ENCODE measurements at places on chromosomes 7 and 10. TPM values are rescaled to one million over a fixed set of nuclear protein-coding genes. Genes with fewer than 3 reads are reported as not detected.

The CXCL12 gene
- total RNA-seq, result 17.5 TPM

The FXYD4 gene
- 0.98 TPM for total RNA-seq

The EVX1 gene
- 0.32 TPM for total RNA-seq

The GPER1 gene
- 5.7 TPM for total RNA-seq

The MUC3A gene
- 149 TPM for total RNA-seq

The TOMM7 gene
- 235 TPM for total RNA-seq

The TRPV5 gene
- total RNA-seq, result not detected

The MEOX2 gene
- 0.42 TPM for total RNA-seq

The PSTK gene
- total RNA-seq, result 2.6 TPM

The UPK3BL2 gene
- 9.0 TPM for total RNA-seq

The WBP1L gene
- total RNA-seq, result 32.3 TPM

The CCL24 gene
- 18.4 TPM for total RNA-seq

The TMEM229A gene
- not detected for total RNA-seq

The TMEM176A gene
- 170 TPM for total RNA-seq

The ASB10 gene
- total RNA-seq, result not detected

- no peak overlapping the region for H3K4me3 ChIP-seq
- DNase-seq, result no peak
Observed at GRCh38 chr7:136046548-136046947, 69.4 kb upstream of the MTPN start.

GRCh38 chr10:70672165-70673042 lies at the start of gene ADAMTS14:
Gene ADAMTS14, plus strand, starts transcription at chr10:70672506. Its CDS starts 297 bp downstream, at chr10:70672803.
- H3K4me3 ChIP-seq, result peak within 1 kb of the TSS; percentile 26
- H3K27ac ChIP-seq, result peak within 1 kb of the TSS; percentile 55
- H3K36me3 ChIP-seq, result no peaks in the 10 kb centered on the region
- no peak for DNase-seq
- no peaks in the 10 kb centered on the region for H3K4me1 ChIP-seq
- peaks cover 12% of the 10 kb centered on the region for H3K27me3 ChIP-seq

GRCh38 chr7:114310345-114311110 lies 104.1 kb upstream of the FOXP2 start:
- no peaks in the 10 kb centered on the region for H3K36me3 ChIP-seq
- H3K27ac ChIP-seq, result no peak overlapping the region
- H3K27me3 ChIP-seq, result no peaks in the 10 kb centered on the region
- H3K4me3 ChIP-seq, result no peak overlapping the region
- DNase-seq, result no peak

GRCh38 chr7:39924122-39924521 lies 25.9 kb upstream of the CDK13 start:
- H3K4me3 ChIP-seq, result no peak overlapping the region
- no peaks in the 10 kb centered on the region for H3K4me1 ChIP-seq
- no peaks in the 10 kb centered on the region for H3K36me3 ChIP-seq
- no peaks in the 10 kb centered on the region for H3K27me3 ChIP-seq
- DNase-seq, result no peak

GRCh38 chr7:117825132-117825531 lies 48.1 kb downstream of the CTTNBP2 start:
- no peak overlapping the region for H3K27ac ChIP-seq
- H3K27me3 ChIP-seq, result no peaks in the 10 kb centered on the region
- no peaks in the 10 kb centered on the region for H3K36me3 ChIP-seq
- no peaks in the 10 kb centered on the region for H3K4me1 ChIP-seq
- H3K4me3 ChIP-seq, result no peak overlapping the region

- H3K27ac ChIP-seq, result no peak overlapping the region
- H3K36me3 ChIP-seq, result no peaks in the 10 kb centered on the region
- H3K4me1 ChIP-seq, result no peaks in the 10 kb centered on the region
- H3K27me3 ChIP-seq, result no peaks in the 10 kb centered on the region
Observed at GRCh38 chr7:135189961-135190360, 19.5 kb upstream of the CYREN start.

GRCh38 chr10:122328676-122329075 lies 45.8 kb upstream of the PLEKHA1 start:
- no peaks in the 10 kb centered on the region for H3K4me1 ChIP-seq
- DNase-seq, result peak; percentile 8
- H3K27ac ChIP-seq, result no peak overlapping the region
- no peak overlapping the region for H3K4me3 ChIP-seq
- H3K27me3 ChIP-seq, result no peaks in the 10 kb centered on the region

GRCh38 chr10:19133992-19134391 lies 85.4 kb downstream of the MALRD1 start:
- H3K27me3 ChIP-seq, result no peaks in the 10 kb centered on the region
- no peak overlapping the region for H3K4me3 ChIP-seq
- no peaks in the 10 kb centered on the region for H3K4me1 ChIP-seq
- DNase-seq, result no peak
- H3K36me3 ChIP-seq, result no peaks in the 10 kb centered on the region
- H3K27ac ChIP-seq, result no peak overlapping the region

GRCh38 chr7:115844857-115845256 lies 185.7 kb downstream of the TFEC start:
- no peaks in the 10 kb centered on the region for H3K36me3 ChIP-seq
- H3K4me1 ChIP-seq, result no peaks in the 10 kb centered on the region

DNA sequence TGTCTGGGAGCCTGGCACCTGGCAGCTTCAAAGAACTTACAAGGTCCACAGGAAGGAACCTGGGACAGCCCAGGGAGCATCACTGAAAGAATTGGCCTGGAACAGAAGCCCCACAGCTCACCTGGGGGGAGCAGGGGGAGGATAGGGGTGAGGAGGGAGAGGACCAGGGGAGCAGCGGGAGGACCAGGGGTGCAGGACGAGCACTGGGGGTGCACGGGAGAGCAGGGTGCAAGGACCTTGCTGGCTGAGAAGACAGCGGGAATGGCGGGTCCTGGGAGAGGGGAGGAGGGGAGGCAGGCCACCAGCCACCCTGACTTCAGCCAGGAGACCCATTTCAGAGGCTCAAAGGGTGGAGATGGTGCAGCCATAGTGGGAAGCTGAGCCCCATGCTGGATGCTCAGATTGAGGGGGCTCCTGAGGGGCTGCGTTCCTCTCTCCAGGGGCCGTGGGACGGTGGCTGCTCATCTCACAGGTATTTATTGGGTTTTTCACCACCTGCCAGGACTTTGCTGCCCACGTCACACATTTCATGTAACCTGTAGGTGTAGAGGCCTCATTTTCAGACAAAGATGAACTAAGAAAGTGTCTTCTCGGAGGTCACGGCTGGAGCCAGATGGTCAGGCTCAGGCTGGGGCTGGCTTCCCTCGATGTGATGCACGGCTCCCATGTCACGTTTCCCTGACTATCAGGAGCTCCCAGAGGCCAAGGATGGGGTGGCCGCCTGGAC lies 110.1 kb downstream of the WDR37 start:
- no peak overlapping the region for H3K4me3 ChIP-seq
- no peaks in the 10 kb centered on the region for H3K27me3 ChIP-seq
- no peaks in the 10 kb centered on the region for H3K36me3 ChIP-seq
- no peak overlapping the region for H3K27ac ChIP-seq
- no peak for DNase-seq
- no peaks in the 10 kb centered on the region for H3K4me1 ChIP-seq

DNA sequence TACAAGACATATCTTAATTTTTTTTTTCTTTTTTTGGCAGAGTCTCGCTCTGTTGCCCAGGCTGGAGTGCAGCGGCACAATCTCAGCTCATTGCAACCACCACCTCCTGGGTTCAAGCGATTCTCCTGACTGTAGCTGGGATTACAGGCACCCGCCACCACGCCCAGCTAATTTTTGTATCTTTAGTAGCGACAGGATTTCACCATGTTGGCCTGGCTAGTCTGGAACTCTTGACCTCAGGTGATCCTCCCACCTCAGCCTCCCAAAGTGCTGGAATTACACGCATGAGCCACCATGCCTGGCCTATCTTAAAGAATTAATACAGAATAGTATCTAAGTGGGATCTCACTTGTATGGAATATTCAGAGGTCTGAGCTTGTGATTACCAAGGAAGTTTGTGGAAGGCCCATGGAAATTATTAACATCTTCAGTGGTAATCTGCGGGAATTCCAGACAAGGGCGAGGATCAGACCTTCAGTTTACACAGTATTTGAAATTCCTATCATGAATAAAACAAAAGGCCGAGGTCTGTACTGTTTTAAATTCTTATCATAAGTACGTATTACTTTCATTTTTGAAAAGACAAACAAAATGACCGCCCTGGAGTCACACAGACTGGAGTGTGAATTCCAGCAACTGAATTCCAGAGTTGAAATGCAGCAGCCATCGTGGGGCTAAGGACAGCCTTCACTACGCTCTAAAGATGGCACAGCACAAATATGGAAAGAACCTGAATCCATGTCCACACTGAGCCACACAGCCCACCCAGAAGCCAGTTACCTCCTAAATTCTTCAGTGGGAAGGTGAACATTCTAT lies 16.7 kb downstream of the GPRIN2 start:
- DNase-seq, result no peak
- peaks cover 20% of the 10 kb centered on the region for H3K4me1 ChIP-seq
- H3K36me3 ChIP-seq, result no peaks in the 10 kb centered on the region
- H3K4me3 ChIP-seq, result no peak overlapping the region
- H3K27me3 ChIP-seq, result no peaks in the 10 kb centered on the region

DNA sequence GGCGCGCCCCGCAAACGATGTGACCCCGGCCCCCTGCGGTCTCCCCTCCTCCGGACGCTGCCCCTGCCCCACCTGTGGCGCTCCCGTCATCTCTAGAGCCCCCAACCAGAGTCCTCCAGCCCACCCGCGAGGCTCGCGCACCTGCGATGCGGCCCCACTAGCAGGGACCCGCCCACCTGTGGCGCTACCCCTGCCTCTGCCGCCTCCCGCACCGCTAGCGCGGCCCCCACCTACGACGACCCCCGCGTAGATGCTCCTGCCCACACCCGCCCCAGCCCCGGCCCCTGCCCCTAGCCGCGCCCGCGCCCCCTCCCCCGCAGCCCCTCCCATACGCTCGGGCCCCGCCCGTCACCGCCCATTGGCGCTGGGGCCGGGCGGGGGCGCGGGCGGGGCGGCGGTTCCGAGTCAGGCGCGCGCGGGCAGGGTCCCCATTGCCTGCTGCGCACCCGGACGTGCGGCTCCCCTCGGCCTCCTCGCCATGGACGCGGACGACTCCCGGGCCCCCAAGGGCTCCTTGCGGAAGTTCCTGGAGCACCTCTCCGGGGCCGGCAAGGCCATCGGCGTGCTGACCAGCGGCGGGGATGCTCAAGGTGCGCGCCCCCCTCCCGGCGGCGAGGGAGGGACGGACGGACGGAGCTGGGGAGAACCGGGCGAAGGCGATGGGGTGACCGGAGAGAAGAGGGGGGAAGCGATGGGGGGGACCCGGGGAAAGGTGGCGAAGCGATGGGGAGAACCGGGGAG lies at the start of gene PFKP:
Gene PFKP, plus strand, starts transcription at position 431 of the 741 bp plus-strand sequence. Its CDS starts 48 bp downstream, at position 479.
- peak; percentile 72 for DNase-seq
- H3K4me1 ChIP-seq, result no peaks in the 10 kb centered on the region
- H3K27ac ChIP-seq, result peak within 1 kb of the TSS; percentile 50

GRCh38 chr7:69780379-69780778 lies 182.1 kb downstream of the AUTS2 start:
- DNase-seq, result no peak
- no peaks in the 10 kb centered on the region for H3K27me3 ChIP-seq
- no peaks in the 10 kb centered on the region for H3K4me1 ChIP-seq
- H3K4me3 ChIP-seq, result no peak overlapping the region
- H3K27ac ChIP-seq, result no peak overlapping the region

DNA sequence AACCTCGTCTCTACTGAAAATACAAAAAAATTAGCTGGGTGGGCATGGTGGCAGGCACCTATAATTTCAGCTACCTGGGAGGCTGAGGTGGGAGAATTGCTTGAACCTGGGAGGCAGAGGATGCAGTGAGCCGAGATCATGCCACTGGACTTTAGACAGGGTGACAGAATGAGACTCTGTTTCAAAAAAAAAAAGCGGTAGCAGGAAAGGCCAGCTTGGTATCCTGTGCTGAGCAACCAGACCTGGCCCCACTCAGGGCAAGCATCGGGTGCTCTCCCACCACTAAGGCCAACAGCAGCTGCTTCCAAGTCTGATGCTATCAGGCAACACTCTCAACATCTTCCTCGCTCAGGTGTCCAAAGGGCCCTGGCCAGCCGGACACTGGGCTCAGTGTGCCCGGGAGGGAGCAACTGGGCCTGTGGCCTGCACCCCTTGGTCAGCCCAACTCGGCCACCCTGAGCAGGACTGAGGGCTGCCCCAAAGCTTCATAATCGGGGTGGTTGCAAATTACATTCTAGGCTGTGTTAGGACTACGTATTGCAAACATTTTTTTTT lies 44.3 kb upstream of the MSMB start:
- DNase-seq, result no peak
- no peak overlapping the region for H3K27ac ChIP-seq

DNA sequence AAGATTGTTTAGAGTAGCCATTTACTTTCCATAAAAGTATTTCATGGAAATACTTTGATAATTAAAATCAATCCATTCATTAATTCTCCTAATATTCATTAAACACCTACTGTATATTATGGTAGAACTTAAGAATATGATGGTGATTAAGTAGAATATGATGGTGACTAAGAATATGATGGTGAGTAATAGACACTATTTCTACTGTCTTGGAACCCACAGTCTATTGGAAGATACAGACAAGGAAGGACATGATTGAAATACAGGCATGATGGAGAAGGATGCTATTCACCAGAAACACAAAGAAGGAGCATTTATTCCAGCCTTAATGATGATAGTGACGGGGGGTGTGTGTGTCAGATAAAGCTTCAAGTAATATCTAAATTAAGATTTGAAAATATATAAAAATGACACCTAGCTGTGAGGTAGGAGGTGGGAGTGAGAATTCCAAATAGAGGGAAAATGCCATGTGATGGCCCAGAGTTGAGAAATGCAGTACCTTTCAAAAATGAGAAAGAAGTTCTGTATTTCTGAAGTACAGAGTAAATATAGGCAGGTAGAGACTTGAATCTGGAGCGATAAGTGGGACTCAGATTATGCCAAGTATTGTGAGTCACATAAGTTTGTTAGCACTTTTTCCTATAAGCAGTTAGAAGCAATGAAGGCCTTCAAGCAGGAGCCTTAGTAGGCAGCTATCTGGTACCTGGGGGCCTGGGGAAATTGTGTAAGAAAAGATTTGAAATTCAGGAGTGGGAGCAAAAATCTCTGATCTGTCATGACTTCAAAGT lies 12.5 kb upstream of the CDK13 start:
- H3K4me3 ChIP-seq, result no peak overlapping the region
- no peaks in the 10 kb centered on the region for H3K36me3 ChIP-seq
- DNase-seq, result no peak
- H3K27ac ChIP-seq, result no peak overlapping the region
- H3K4me1 ChIP-seq, result no peaks in the 10 kb centered on the region
- no peaks in the 10 kb centered on the region for H3K27me3 ChIP-seq

- H3K27me3 ChIP-seq, result no peaks in the 10 kb centered on the region
- no peak for DNase-seq
- H3K27ac ChIP-seq, result peak overlapping the region; percentile 27
- H3K4me1 ChIP-seq, result peaks cover 16% of the 10 kb centered on the region
Observed at GRCh38 chr10:103800789-103801540, 54.4 kb downstream of the SH3PXD2A start.
